ENCODE measurements at places on chromosomes 12 and 14. TPM values are rescaled to one million over a fixed set of nuclear protein-coding genes. Genes with fewer than 3 reads are reported as not detected.
A peak's percentile ranks its signal among the peaks of the same experiment; 100 is the strongest.

GRCh38 chr14:65287264-65288131, 125.0 kb upstream of the FUT8 start:
- no peak for DNase-seq

DNA sequence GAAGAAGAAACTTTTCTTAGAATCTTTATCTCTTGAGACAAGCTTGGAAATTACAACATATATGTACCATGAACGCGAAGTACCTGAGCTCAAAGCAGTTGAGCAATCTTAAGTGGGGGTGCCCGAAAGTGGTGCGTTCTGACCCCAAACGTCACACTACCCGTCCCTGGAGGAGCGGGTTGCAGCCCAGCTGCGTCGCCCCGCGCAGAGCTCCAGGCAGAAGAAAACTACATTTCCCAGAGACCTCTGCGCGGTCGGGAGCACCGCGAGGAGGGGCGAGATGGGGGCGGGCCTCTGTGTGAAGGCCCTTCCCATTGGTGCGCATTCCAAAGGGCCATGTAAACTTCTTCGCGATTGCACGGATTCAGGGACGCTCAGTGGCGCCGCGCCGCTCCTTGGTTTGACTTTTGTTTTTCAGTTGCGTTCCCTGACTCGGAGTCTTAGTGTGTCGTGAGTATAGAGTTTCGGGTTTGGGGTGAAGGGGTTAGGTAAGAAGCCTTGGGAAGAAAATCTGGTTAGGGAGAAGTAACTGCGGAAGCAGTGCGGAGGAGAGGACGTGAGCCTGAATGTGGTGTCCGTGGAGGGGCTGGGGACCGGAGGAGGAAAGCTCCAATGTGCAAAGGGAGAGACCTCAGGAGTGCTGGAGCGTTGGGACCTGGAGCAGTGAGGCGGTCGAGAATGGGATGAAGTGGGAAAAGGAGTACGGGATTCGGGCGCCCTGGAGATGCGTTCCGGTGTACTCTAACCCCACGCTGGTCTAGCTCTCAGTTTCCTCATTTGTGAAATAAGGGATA, at the start of gene CCDC77:
CCDC77 (plus strand) TSS at position 410 of the 794 bp plus-strand sequence. CDS start 7,740 bp downstream, outside the sequence.
- peak; percentile 95 for DNase-seq

- peak; percentile 14 for DNase-seq
These were observed 34.5 kb downstream of the PLCZ1 start for GRCh38 chr12:18703321-18703720.

- DNase-seq = no peak
These were observed 29.2 kb upstream of the CHST11 start for GRCh38 chr12:104427547-104427938.

DNA sequence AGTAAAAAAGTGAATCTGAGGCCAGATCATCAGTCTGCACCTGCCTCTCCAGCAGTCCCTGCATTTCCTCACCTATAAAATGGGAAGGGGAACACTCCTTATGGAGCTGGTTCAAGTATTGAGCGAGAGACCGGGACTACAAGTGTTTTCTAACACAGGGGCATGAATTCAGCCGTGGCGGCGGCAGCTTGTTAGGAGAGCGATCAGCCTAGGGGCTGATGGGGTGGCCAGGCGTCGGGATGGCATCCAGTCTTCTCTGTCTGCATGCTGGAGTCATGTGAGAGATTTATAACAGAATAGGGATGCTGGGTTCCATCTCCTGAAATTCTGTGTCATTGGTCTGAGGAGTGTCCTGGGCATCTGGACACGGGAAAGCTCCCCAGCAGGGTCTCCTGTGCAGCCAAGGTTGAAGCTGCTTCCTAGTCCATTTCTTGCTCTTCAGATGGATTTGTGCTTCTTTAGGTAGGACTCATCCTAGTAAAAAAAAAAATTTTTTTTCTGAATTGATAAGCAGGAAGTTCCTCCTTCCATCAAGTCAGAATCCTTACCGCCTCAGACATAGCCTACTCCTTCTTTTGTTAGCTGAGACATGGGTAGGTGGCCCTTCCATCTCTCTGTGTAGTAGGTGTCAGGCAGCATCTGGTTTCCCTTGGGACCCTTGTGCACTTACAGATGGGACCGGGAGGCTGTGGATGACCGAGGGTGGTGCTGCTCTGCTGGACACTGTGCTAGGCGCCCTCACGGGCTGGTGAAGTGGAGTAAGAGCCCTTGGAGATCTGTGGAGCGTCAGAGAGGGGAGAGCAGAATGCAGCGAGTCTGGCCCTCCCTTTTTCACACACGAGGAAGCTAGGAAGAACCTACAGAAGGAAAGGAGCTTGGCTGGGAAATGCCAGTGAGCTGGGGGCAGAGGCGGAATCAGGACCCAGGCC, 146.7 kb downstream of the TSPAN9 start:
- no peak for DNase-seq

DNA sequence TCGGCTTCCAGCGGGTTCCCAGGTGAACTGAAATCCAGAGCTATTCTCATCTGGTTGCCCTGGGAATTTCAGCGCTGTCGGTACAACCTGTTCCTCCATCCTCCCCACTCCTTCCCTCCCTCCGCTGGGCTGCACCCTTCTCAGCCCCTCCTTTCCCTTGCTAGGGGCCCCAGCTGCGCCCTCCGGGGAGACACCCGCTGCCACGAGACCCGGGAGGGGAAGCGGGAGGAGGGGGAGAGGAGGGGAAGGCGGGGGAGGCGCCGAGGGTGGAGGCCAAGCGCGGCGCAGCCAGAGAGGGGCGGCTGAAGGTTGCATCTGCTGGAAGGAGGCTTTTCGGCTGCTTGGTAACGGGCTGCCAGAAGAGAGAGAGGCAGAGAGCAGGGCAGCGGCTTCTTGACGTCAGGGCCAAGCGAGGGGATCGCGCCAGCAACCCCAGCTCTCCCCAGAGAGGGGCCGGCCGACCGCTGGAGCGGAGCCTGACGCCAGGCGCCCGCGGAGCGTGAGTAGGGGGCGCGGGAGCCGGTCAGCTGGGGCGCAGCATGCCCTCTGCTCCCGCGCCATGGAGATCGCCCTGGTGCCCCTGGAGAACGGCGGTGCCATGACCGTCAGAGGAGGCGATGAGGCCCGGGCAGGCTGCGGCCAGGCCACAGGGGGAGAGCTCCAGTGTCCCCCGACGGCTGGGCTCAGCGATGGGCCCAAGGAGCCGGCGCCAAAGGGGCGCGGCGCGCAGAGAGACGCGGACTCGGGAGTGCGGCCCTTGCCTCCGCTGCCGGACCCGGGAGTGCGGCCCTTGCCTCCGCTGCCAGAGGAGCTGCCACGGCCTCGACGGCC, at the start of gene KCNA5:
KCNA5 (plus strand) TSS at position 291 of the 831 bp plus-strand sequence; CDS start at position 560, 269 bp downstream.
- DNase-seq = peak; percentile 59

DNA sequence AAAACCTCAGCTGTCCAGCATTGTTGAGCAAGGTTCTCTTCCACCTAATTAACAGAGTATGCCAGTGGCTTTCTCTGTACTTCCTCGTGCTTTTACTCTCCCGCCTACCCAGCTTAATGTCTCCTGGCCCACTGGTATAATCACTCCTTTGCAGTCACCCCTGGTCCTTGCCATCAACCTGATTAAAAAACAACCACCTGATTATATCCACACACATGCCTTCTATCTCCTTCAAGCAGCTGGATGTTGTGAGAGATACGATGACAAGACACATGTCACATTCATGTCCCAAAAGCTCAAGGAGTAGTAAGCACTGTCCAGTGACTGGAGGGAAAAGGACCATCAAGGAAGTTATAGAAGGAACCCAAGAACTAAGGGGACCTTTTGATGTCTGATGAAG, 241.3 kb upstream of the GRIP1 start:
- DNase-seq = no peak

DNA sequence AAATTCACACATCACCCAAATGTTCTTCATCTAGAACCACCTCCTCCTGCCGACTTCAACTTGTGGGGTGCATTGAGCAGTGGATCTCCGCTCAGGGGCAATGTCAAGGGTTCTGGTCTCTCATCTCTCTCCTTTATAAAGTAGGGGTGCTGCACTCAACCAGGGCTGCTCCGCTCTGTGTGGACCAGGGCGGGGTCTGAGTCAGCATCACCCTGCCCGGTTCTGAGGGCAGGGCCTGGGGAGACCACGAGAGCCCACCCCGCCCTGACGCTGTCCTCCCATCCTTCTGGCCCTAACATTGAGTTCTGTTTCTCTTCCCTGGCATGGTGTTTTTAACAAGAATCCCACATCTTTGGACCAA, 311.6 kb upstream of the DIO3 start:
- DNase-seq = no peak

DNA sequence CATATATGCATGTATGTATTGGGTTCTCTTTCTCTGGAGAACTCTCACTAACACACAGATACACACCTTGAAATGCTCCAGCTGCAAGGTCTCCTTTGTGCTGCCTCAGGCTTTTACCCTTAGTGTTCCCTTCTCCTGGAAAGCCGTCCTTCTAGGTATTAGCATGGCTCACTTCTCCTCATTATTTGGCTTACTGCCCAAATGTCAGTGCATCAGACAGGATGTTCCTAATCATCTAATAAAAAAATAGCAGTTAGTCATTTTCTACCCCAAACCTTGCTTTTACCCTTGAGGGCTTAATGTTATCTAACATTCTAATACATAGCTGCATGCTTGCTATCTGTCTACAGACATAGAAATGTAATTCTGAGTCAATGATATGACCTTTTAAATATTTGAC, 109.0 kb upstream of the SLC16A7 start:
- no peak for DNase-seq

DNA sequence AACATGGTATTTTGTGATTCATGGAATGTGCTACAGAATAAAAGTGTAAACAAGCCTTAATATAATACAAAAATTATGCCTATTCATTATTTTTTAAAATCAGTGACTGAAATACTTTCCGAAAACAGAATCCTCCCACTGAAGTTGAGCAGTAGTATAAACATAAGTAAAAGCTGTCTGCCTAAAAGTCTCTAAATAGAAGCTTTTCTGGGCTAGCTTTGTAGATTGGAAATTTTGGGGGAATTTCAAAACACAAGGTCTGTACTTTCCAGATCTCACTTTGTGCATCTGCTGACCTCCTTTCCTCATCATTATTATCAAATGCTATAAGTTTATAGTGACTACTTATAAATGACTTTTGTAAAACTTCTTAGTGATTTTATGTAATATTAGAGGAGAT, 80.4 kb upstream of the TRHDE start:
- DNase-seq = no peak

- DNase-seq = no peak
These were observed 18.4 kb upstream of the FOS start for GRCh38 chr14:75260025-75260763.

DNA sequence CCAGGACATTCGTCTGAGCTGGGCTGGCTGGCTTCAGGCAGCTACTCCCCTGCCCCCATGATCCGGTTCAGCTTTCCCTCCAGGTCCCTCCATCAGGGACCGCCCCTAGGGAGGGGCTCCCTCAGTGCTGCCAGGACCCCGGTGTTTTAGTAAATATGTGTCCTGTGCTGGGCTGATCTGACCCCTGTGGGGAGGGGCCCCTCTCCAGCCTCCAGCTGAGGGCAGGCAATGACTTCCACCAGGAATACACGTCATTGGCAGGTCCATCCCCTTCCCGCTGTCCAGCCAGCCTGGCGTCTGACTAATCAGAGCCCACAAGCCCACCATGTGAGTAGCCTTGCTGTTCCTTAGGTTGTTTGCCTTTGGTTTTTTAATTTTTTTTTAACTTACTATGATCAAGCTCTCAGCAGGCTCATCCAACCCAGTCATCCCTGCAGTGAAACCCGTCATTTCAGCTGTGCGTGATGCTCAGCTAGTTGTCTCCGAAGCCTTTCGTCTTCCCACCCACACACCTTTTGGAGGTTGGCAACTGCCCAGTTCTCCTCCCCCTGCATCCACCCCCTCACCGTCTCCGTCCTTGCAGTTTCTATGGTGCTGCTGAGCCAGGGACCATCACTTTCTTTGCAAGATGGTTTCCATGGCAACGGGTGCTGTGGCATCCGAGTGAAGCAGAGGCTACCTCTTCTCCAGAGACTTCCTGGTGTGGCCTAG, 16.0 kb upstream of the SERPINA4 start:
- DNase-seq = no peak

- DNase-seq = no peak
These were observed 31.3 kb upstream of the TMEM263 start for GRCh38 chr12:106924268-106924861.

- DNase-seq = no peak
These were observed 215.5 kb downstream of the AACS start for GRCh38 chr12:125280482-125281377.

GRCh38 chr12:25248137-25248536, 2.6 kb downstream of the KRAS start:
- DNase-seq = no peak

- DNase-seq = no peak
These were observed 121.4 kb downstream of the AACS start for GRCh38 chr12:125186471-125187147.

GRCh38 chr14:80304125-80304766, 92.9 kb upstream of the DIO2 start:
- no peak for DNase-seq

DNA sequence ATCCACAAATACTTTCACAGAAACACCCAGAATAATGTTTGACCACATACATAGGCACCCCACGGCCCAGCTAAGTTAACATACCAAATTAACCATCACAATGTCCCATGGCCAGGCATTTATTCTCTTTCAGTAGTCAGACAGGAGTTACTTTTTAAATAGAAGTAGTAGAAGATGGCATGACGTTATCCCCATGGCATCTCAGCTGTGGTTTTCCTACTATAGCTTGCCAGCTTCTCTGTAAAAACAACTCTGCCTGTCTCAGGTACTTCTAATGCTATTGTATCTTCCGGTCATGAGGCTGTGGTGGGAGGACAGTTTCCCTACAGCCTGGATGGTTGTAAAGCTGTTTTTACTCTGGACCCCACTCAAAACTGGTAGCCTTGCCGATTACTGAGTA, 19.3 kb downstream of the CTSG start:
- DNase-seq = no peak

DNA sequence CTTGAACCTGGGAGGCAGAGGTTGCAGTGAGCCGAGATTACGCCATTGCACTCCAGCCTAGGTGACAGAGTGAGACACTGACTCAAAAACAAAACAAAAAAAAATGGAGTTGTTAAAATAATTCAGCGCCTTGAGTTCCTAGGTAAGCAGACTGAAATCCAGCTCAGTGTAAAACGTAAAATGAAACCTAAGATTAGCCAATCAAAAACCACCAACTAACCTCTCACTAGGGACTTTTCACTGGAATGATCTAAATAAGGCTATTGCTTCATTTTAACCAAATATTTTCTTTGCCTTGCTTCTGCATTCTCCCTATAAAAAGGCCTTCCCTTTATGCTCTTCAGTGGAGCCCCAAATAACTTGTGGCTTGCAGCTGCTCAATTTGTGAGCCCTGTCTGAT, 91.6 kb upstream of the HIF1A start:
- no peak for DNase-seq

GRCh38 chr12:39587225-39587624, 32.4 kb downstream of the ABCD2 start:
- no peak for DNase-seq

Gene PMCH
- 0.91 TPM for polyA plus RNA-seq

Gene TBPL2
- 0.08 TPM for polyA plus RNA-seq

Gene KMT2D
- 57.7 TPM for polyA plus RNA-seq

Gene GALNT4
- polyA plus RNA-seq = 8.7 TPM

Gene MRPS35
- 79.3 TPM for polyA plus RNA-seq

Gene HRK
- polyA plus RNA-seq = 0.90 TPM

Gene DPF3
- polyA plus RNA-seq = 5.3 TPM

Gene KRT3
- polyA plus RNA-seq = not detected

Gene VSX2
- 0.10 TPM for polyA plus RNA-seq

Gene MFAP5
- polyA plus RNA-seq = 0.25 TPM

Gene ARHGEF25
- 30.5 TPM for polyA plus RNA-seq

Data from left kidney (tissue), 8 donors.